ENCODE measurements at places on chromosomes 4 and X.

DNA sequence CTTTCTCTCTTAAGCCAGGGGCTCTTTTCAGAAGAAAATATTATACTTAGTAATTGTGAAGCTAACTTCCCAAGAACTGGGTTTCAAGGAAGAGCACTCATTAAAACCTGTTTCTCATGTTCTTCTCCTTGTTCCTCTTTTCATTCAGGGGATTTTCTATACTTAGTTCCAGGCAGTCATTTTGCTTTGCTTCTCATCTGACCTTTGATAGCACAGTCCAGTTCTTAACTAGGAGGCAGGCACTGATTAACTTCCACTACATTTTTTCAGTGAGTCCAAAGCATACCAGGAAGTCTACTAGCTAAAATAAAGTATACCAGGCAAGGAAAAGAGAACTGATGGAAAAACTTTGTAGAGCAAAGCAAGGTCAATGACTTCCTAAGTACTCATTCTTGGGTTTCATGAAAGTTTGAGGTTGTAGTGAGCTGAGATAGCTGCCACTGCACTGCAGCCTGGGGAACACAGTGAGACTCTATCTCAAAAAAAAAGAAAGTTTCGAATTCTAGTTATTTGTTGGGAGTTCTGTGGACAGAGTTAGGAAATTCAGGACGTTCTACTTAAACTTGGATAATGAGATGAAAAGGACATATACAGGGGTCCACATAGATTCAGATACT is 190.1 kb upstream of the HS3ST1 start:
- no peak for DNase-seq

DNA sequence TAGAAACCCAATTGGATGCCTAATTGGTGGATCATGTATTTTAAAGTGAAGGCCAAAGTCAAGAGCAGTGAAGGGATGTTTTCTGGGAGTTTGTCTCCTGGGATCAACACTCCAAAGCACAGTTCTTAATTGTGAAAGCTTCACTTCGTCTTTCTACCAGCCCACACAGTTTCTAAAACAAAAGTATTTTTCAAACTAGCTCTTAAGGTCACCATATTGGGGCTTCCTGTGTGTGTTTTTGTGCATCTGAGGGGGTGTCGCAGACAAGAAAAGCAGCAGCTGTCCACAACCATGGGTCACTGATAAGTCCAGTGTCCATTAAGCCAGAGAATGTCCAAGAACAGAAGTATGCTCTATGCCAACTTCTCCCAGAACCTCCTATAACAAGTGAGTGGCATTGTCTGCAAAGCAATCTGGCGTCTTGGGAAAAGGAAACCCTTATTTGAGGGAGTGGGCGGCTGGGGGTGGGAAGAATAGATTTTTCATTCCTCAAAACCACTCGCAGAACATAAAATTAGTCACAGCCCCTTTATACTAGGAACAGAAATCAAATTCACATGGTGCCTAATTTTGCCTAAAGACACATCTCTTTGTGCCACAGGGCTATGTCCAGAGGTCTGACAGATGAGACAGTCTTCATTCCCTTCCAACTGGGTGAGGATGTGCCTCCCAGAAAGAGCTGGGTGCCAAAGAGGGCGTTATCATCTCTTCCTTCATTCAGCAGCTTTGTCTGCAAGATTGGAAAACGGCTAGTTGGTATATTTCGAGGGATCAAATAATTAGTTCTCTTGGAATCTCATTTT is 610.4 kb downstream of the BCOR start:
- DNase-seq, result no peak

- no peak for DNase-seq
These were observed 15.6 kb downstream of the RBM41 start for GRCh38 chrX:107102980-107103379.

DNA sequence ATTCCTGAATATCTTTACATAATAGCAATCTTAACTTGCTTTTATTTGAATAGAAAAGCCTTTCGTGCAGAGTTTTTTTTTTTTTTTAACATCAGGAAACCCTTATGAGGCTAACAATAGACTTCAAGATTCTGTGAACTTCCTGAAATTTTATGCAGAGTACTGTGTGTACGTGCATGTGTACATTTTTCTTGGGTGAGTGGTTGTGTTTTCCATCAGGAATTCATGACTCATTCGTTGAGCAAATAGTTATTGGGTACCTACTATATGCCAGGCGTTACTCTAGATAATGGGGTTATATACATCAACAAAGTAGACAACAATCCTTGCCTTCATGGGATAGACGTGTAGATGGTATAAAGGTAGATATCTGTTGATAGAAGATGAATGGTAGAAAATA is 59.1 kb downstream of the MRPL1 start:
- DNase-seq, result no peak

Measured in activated T-cell treated with anti-CD3 and anti-CD28 coated beads, Interleukin-2, amount 50 U/mL, for 48 hours (primary cell).